ENCODE measurements at places on chromosomes 6 and 20. TPM values are rescaled to one million over a fixed set of nuclear protein-coding genes. Genes with fewer than 3 reads are reported as not detected.

DNA sequence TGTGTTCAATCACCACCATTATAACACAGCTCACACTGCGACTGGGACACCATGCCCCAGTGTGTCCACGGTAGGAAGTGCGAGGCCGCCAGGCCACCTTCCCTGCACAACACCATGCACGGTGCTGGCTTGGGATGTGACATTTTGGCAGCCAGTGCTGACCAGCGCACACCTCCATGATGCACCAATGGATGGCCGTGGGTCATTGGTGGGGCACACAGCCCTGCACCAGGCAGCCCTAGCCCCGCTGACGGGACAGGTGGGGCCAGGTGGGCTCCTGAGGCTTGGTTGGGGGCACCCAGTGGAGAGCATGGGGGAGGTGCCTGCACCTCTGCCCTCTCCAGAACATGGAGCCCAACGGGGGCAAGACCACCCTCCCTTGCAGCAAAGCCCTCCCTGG is 18.2 kb upstream of the FRMD1 start:
- DNase-seq = no peak

DNA sequence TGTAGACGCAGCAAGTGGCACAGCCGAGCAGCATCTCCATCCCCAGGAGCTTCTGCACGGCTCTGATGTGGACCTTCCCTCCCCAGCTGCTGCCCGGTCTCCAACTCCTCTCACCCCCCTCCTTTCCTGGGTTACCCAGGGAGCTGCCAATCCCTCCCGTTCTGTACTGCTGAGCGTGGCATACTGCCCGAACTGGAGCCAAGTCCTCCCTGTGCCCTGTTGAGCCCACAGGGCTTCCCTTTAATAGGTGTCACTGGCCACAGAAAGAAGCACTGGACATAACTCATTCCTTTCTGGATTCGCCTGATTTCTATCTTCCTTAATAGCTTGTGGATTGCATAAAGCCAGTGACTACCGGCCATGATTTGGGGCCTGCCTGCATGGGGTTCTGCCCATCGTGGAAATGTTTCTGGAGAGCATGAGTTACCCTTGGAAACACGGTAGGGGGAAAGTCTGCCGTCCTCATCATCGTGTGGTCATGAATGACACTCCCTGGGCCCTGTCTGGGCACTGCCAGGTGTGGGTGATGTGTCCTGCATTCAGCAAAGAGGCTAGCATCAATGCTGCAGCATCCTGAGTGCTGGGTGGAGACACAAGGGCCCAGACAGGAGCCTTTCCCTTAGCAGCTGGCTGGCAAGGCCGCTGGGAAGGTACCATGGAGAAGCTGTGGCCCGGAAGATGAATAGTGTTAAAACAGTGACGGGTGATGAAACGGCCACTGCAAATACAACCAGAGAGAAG is 189.7 kb downstream of the SYNDIG1 start:
- DNase-seq = peak; percentile 62

- no peak for DNase-seq
These were observed 122.8 kb downstream of the TASP1 start for GRCh38 chr20:13515796-13516558.

Gene DEFB132
- not detected for total RNA-seq

DNA sequence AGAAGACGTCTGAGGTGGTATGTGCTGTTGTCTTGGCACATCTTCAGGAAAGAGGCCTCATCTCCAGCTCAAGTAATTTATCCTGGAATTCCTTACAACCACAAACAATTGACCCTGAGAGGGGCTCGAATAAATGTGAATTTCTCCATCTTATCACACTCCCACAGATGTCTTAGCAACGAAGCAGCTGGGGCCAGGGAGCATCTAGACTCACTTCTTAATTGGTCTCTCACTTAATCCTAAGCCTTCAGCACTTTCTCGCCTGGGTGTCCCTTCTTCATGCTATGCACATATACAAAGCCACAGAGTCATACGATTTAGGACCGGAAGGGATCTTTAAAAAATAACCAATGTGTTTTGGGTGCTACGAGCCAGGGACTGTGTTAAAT is 27.1 kb downstream of the PCK1 start:
- DNase-seq = no peak

Gene PLCB4
- 14.7 TPM for total RNA-seq

- DNase-seq = no peak
These were observed 95.8 kb downstream of the TMEM242 start for GRCh38 chr6:157227202-157228166.

Gene LY6G6F
- total RNA-seq = not detected

DNA sequence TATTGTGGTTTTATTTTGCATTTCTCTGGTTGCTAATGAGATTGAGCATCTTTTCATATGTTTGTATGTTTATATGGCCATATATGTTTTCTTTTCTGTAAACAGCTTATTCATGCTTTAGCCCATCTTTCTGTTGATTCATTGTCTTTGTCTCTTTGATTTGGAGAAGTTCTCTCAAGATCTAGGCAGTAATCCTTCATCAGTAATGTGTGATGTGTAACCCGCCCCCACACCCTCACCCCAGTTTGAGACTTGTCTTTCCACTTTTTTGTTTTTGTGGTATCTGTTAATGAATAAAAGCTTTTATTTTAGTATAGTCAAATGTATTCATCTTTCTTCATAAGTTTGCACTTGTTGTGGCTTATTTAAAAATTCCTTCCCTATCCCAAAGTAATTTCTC is 26.0 kb downstream of the ZC3H12D start:
- no peak for DNase-seq

DNA sequence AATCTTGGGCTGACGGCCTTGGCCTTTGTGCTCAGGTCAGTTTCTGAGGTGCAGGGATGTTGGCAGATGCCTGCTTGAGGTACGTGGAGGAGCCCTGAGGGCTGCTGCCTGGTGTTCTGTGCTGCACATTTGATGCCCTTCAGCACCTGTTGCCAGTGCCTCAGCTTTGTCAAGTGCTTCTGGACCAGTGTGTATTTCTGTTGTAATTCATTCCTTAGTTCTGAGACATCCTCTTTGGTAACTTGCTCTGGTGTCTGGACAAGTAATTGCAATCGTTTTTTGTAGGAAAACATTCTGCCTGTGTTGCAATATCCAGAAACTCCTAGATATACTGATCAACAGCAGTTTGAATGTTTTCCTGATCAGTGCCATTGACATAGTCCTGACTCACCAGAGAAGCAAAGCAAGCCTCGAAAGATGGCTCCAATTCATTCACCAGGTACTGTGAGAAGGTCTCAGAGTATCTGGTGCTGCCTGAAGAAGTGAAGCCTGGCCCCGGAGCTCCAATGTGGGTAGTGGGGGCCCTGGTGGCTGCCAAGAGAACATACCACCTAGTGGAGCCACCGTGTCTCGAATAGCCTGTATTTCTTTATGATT is 26.7 kb downstream of the ZNF337 start:
- no peak for DNase-seq

DNA sequence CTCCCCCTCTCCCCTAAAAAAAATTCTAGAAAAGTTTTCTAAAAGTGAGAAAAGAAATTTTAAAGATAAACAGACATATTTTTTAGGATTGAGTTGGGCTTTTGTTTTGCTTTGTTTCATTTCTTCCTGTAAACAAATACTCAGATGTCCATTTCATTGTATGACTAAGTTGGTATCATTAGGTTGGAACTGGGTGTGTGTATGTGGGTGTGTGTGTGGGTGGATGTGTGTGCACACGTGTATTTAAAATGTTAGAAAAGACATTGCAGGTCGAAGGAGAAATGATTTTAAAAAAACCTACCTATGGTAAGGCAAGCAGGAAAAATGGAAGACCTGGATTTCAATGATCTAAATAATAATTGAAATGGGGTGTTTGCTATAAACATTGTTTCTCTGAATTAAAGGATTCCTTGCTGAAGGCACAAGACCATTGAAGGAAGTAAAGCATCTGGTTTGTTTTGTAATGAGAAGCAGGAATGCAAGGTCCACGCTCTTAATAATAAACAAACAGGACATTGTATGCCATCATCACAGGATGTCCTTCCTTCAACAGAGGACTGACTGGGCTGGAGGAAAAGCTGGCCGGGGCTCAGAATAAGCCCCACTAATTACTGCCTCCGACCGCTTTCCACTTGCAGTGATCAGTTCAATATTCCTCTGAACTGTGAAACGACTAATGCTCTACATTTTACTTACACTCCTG is 996 bp upstream of the PRDM1 start:
- no peak for DNase-seq

GRCh38 chr6:26330859-26331217 is 34.2 kb upstream of the BTN3A2 start:
- DNase-seq = no peak

DNA sequence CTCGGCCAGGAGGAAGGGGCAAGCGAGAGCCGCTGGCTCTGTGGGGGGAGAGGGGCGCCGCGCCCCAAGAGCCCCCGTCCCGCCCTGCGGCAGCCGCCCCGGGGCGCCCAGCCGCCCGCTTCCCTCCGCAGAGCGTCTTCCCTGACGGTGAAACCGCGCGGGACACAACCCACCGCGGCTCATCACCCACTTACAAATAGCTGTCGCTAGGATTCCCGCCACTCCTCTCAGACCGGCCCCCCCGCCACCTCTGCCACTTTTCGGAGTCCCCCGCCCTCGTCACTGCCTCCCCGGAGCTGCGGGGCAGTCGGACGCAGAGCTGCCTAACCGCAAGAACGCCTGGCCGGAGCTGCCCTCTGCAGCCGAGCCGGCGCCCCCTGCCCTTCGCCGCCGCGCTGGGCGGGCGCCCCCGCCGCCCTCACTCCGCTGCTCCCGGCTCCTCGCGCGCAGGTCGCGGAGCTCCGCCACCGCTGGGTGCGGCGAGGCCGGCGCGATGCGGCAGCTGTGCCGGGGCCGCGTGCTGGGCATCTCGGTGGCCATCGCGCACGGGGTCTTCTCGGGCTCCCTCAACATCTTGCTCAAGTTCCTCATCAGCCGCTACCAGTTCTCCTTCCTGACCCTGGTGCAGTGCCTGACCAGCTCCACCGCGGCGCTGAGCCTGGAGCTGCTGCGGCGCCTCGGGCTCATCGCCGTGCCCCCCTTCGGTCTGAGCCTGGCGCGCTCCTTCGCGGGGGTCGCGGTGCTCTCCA is at the start of gene SLC35D3:
SLC35D3 (plus strand) TSS at position 366 of the 749 bp plus-strand sequence; CDS start at position 494, 128 bp downstream.
- DNase-seq = no peak

All from heart left ventricle (tissue), 16 donors.